DMS 273 treated with DMSO at 0.1 percent for 48 hours (cell line): ENCODE measurements at places on chromosomes 5 and 9.
A peak's percentile ranks its signal among the peaks of the same experiment; 100 is the strongest.

- no peak for DNase-seq
These were observed 2.4 kb downstream of the SMARCA2 start for GRCh38 chr9:2017331-2018161.

DNA sequence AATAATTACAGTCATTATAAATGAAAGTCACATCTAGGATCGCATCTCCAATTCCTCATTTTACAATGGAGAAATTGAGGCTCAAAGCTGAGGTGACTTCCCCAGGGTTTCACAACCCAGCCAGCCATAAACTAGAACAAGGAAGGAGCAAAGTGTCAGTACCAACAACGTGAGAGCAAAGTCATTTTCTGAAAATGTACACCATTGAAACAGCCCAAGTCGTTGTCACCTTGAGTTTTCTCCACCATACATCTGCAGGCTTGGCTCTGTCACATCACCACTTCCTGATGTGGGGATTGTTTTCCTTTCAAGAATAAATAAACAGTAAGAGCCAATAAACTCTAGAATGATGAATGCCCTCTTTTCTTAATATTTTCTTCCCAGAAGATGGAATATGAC lies 184.5 kb upstream of the PTGER4 start:
- DNase-seq = no peak

- no peak for DNase-seq
These were observed 87.2 kb downstream of the MRPS27 start for GRCh38 chr5:72232838-72233237.

GRCh38 chr9:70747261-70747718 lies 332.8 kb upstream of the KLF9 start:
- DNase-seq = no peak

- DNase-seq = no peak
These were observed 69.8 kb downstream of the FAM78A start for GRCh38 chr9:131206495-131206894.

DNA sequence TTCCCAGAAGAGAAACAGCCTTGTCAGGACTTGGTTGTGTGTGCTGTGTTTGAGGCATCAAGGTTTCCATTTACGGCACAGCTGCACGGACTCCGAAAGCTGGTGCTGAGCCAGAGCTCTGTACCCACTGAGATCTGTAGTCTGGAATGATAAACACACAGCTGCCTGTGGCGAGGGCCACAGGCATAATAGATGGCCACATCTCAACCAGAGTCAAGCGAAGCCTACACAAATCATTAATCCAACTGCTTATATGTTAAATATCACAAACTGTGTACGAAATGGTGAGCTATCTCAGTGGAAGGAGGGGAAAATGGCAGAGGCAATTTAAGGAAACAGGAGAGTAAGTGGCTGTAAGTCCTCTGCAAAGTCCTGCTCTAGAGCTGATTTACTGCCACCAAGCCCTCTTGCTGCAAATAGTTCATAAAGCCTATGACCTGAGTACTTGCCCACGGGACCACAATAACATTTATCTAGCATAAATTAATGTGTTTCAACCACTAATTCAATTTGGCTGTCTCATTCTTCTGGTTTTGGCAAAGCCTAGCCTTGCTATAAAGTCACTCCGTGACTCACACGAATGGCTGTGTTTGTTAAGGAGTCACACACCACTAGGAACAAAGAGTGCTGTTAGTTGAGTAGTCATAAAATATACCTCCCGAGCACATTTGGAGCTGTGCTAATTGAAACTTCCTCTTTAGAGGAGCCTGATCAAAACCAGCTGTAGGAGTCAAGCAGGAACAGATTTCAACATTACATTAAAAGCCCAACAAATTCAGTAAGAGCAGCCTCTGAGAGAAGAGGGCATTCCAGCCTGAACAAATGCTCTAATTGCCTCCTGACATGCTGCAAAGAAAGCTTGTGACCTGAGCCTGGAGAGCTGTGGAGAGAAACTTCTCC lies 738.6 kb upstream of the ZNF608 start:
- DNase-seq = peak; percentile 63

- peak; percentile 81 for DNase-seq
These were observed 66.8 kb downstream of the MAMDC2 start for GRCh38 chr9:70110194-70111041.

DNA sequence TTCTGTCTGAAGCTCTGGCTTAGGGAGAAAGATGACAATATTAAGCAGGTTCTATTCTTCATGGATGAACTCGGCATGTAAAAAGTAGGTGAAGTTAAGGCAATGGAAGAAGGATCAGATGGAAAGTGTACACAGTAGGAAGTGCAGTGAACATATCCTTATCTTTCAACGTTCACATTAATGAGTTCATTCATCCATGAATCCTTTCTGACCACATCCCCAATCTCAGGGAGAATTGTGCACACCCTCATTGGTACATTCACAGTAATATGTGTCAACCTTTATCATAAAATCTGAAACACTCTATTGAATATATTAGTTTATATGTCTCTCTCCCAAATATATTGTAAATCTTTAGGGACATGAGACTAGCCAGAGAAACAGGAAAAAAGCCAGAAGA lies 5.5 kb downstream of the GIN1 start:
- DNase-seq = no peak

- DNase-seq = peak; percentile 69
These were observed 2.1 kb upstream of the ANXA2R start for GRCh38 chr5:43042176-43042625.

- DNase-seq = no peak
These were observed 287.4 kb upstream of the TARS1 start for GRCh38 chr5:33153372-33153771.

DNA sequence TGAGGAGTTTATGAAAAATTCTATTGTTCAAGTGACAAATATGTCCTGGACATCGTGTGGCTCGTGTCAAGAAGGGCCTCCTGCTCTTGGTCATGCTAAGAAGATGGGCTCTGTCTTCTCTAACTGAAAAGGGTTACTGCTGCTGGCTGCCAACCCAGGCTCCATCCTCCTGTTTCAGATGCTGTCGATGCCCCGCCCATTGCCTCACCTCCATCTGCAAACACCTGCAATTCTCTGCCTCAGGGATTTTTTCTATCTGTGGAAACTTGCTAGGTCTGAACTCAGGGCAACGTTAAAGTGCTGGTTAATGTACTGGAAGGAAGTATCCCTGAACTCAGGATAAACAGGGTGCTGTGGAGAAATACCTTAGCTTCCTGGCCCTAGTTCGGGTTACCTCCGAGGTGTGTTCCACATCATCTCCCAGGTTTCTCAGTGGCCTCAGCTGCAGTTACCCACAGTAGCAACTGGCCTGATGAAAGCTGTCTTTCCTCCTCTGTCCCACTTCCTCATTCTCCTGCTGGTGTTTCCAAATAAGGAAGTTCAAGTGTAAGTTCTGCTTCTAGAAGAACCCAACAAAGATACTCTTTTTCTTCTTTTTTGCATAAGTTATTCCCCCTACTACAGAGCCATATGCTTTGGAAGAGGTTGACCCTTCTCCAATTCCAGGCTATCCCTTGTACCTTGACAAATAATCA lies 151.7 kb upstream of the SMIM23 start:
- no peak for DNase-seq
